Renal pelvis (tissue), 12 donors: ENCODE measurements at places on chromosomes 6 and 20. TPM values are rescaled to one million over a fixed set of nuclear protein-coding genes. Genes with fewer than 3 reads are reported as not detected.

MUC22 gene
- not detected for polyA plus RNA-seq

GRCh38 chr6:3181105-3181504, 23.8 kb upstream of the TUBB2A start:
- no peak for DNase-seq

NKAIN2 gene
- 20.8 TPM for polyA plus RNA-seq

GRCh38 chr6:25389471-25389870, 110.3 kb downstream of the CARMIL1 start:
- DNase-seq = no peak

SLC22A3 gene
- polyA plus RNA-seq = 6.9 TPM

GRCh38 chr6:3745566-3746118, 5.9 kb downstream of the PXDC1 start:
- no peak for DNase-seq
